ENCODE measurements at places on chromosomes 7 and 10. TPM values are rescaled to one million over a fixed set of nuclear protein-coding genes. Genes with fewer than 3 reads are reported as not detected.

- H3K4me1 ChIP-seq, result no peaks in the 10 kb centered on the region
- no peak for DNase-seq
- H3K4me3 ChIP-seq, result no peak overlapping the region
- H3K27me3 ChIP-seq, result peaks cover 2% of the 10 kb centered on the region
- H3K27ac ChIP-seq, result no peak overlapping the region
These were observed 82.8 kb downstream of the GLI3 start for GRCh38 chr7:42154173-42154572.

- H3K27me3 ChIP-seq, result no peaks in the 10 kb centered on the region
- no peak overlapping the region for H3K4me3 ChIP-seq
- no peaks in the 10 kb centered on the region for H3K4me1 ChIP-seq
- H3K36me3 ChIP-seq, result no peaks in the 10 kb centered on the region
- no peak overlapping the region for H3K27ac ChIP-seq
These were observed 128.9 kb downstream of the VIPR2 start for GRCh38 chr7:159015454-159016410.

DNA sequence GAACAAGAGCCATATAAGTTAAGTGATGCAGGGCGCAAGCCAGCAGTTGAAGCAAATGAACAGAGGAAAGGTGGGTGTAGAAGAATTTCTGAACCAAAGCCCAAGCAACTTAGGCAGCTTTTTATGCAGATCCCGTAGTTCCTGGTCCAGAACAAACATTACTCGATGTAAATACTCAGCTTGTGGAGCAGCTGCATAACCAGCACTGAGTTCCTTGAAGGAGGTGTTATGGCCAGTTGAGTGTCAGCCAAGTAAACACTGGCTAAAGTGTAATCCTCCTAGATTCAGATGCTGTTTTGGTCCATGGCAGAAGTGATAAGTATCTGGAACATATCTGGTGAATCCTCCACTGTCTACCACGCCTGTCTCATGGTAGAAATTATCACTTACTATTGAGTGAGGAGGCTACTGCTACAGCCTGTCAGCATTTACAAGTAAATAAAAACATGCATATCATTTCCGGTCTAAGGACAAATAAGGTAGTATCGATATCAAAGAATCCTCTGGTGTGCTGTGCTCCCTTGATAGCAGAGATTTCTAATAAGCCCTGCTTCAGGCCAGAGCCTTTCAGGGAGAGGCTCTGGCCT, 213.9 kb downstream of the DYNC1I1 start:
- no peaks in the 10 kb centered on the region for H3K4me1 ChIP-seq
- no peak overlapping the region for H3K4me3 ChIP-seq
- H3K36me3 ChIP-seq, result no peaks in the 10 kb centered on the region
- no peak overlapping the region for H3K27ac ChIP-seq
- no peak for DNase-seq

DNA sequence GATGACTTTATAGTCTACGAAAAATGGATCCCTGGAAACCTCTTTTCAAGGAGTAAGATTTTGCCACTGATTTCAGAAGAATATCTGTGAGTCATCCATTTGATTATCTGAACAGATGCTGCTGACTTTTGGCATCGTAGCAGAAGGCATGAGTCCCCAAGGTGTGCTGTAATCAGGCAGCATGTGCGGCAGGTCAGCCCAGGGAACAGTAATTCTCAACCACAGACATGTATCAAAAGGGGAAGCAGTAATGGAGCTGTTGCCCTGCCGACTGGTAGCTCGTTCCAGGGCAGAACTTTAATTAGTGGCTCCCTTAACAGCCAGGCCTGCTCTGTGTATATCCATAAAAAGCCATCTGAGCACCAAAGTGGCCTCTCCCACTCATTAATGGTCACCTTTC, 5.7 kb upstream of the VWC2 start:
- H3K36me3 ChIP-seq, result no peaks in the 10 kb centered on the region
- H3K27ac ChIP-seq, result no peak overlapping the region
- H3K4me3 ChIP-seq, result no peak overlapping the region

DNA sequence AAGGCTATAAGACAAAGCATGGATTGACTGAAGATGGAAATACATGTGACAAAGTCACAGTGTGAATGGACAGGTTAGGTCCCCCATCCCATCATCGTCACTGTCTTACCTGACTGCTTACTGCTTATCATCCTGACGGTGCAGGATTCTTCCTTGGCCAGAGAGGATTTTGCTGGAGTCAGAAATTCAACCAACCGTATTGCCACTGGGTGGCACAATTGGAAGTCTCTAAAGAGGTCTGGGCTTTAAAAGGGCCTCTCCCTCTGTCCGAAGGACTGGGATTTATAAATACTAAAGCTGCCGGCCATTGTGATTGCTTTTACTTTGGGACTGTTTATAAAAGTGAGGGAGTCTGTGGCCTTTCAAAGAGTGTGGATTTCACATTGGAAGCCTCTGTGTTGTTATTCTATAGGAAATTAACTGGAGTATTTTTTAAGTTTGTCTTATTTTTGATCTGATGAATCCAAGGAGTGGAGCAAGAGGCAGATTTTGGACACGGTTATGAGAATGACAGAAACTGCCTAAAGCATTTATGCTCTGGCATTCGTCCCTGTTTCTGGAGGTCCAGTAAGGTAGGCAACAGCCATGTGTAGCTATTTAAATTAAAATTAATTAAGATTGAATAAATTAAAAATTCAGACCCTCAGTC, 113.3 kb upstream of the CREB5 start:
- no peak overlapping the region for H3K27ac ChIP-seq
- H3K27me3 ChIP-seq, result peaks cover 7% of the 10 kb centered on the region
- H3K4me3 ChIP-seq, result no peak overlapping the region

DNA sequence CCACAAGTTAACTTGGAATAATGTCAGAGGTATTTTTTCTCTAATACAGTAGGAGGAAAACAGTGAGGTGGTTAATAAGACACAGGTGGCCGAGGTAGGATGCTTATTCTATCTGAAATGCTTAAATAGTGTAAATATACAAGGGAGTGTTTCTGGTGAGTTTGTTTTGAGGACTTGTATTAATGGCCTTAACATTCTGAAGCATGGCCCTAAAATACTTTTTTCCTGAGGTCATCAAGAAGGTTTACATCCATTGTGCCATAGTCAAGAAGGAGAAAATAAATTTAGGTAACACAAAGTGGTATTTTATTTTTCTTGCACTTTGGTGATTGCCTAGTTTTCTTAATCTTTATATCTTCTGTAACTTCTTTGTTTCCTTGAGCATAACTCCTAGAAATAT, 18.8 kb downstream of the GNAI1 start:
- no peak overlapping the region for H3K27ac ChIP-seq
- H3K4me1 ChIP-seq, result peaks cover 10% of the 10 kb centered on the region
- no peaks in the 10 kb centered on the region for H3K36me3 ChIP-seq
- H3K27me3 ChIP-seq, result peaks cover 10% of the 10 kb centered on the region

GRCh38 chr10:45053569-45054100, 52.9 kb downstream of the ZNF22 start:
- H3K36me3 ChIP-seq, result no peaks in the 10 kb centered on the region
- no peaks in the 10 kb centered on the region for H3K4me1 ChIP-seq
- peaks cover 9% of the 10 kb centered on the region for H3K27me3 ChIP-seq
- H3K4me3 ChIP-seq, result no peak overlapping the region

DNA sequence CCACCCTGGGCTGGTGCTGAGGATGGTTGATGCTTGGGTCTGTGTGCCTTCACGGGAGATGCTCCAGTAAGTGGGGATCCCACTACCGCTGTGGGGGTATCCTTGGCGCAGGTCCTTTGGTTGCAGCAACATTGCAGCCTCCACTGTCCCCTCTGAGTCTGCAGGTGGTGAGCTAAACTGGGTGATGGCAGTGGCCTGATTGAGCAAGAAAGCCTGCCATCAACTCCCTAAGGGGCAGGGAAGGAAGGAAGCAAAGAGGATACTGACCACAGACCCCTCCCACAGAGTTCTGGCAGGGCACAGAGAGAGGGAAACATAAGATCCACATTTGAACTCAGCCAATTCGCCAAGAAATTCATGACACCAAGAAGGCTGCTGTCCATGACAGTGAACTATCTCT, 43.2 kb downstream of the MYO1G start:
- DNase-seq, result no peak
- peaks cover 24% of the 10 kb centered on the region for H3K27me3 ChIP-seq
- no peaks in the 10 kb centered on the region for H3K36me3 ChIP-seq
- H3K4me1 ChIP-seq, result peaks cover 8% of the 10 kb centered on the region
- no peak overlapping the region for H3K27ac ChIP-seq

GRCh38 chr10:116109481-116109880, 163.5 kb downstream of the GFRA1 start:
- H3K4me3 ChIP-seq, result no peak overlapping the region
- DNase-seq, result no peak
- no peaks in the 10 kb centered on the region for H3K4me1 ChIP-seq

The CPEB3 gene
- 2.3 TPM for total RNA-seq

The CPA1 gene
- not detected for total RNA-seq

The MMRN2 gene
- not detected for total RNA-seq
